ENCODE measurements at places on chromosomes 12 and 14.
A peak's percentile ranks its signal among the peaks of the same experiment; 100 is the strongest.

DNA sequence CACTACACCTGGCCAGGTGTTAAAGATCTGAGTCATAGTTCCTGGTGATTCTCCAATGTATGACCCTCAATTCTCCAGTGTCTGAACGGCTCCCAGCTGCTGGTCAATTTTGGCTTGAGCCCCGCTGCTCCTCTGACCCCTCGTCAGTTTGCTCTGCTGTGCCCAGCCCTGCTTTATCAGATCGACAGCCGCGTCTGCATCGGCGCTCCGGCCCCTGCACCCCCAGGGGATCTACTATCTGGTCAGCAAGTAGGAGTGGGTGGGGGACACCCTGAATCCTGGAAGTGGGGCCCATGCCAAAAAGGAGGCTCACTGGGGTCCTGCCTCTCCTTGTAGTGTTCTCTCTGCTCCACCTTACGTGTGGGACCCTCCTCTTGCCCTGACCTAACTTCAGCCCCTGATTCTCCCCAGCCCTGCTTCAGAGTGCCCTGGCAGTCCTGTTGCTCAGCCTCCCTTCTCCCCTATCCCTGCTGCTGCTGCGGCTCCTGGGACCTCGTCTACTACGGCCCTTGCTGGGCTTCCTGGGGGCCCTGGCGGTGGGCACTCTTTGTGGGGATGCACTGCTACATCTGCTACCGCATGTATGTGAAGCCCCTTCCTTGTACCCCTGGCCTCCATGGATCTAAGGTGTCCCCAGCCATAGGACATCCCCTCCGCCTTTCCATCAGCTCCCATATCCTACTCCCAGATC is 5.0 kb downstream of the SLC39A5 start:
- no peak for DNase-seq

DNA sequence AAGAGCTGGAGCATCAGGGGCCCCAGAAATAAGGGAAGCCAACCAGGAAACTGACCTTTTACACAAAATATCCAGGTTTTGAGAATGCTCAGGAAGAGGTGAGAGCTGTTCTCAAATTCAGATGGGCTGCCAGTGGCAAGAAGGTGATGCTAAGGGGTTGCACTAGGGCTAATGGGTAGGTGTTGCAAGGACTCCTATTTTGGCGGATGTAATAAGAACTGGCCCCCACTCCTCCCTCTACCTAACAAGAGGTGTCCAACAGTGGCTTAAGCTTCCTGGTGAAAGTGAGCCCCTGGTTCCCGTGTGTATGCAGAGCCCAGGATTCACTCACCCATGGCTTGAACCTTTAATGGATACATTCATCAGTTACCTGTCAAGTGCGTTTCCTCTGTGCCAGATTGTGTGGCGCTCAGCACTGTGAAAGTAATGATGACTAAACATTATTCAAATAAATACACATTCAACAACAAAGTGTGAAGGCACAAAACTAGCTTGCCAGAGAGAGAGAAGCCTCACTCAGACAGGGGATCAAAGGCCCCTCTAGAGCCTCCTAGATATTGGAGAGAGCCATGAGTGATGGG is 705 bp upstream of the CHGA start:
- no peak for DNase-seq

DNA sequence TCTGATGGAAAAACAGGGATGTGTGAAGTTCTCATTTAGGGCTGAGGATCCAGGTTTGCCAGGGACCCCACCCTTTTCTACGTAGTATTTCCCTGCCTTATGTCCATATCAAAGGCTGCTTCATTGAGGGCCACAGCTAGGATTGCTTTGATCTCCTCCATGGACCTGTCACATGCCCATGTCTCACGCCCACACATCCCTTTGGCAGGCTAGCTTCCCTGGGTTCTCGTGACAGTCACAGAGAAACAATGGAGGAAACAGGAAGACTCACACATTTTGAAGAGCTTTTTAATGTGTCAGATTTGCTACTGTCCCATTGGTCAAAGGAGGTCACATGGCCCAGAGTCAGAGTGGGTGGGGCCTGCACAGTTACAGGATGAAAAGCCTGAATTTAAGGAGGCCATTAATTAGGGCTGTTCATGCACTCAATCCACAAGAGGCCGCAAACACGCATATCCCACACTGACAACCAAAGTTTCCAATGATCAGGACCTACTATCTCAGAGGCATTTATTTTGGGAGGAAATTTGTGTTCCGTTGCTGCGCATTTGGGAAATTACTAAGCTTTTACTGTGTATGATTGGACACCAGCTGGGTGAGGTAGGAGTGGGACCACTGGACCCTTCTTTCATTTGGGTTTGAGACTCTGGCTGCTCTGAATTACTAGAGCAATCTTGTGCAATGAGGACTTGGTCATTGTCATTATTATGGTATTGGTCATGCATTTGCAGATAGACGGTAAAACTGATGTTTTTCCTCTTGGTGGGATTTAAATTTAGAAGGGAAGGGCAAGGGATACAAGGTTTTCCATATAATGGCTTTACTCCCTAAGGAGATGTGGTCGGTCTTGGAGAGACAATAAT is 266.2 kb downstream of the KTN1 start:
- DNase-seq = no peak

DNA sequence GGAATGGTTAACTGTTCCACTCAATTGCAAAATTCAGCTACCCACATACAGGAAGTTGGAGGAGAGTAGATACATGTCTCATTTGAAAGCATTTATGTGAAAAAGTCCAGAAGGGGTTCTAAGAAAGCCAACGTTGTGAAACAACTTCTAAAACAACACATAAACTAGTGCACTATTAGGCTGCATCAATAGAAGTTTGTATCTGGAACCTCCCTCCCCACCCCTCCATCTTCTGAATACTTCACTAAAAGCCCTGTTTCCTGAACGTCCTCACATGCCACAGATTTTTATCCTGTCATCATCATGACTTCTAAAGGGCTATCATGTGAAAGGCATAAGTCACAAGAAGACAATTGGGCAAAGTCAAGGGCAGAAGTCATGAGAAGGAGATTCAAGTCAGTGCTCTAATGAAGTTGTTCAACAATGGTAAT is 5.5 kb downstream of the KRT79 start:
- no peak for DNase-seq

DNA sequence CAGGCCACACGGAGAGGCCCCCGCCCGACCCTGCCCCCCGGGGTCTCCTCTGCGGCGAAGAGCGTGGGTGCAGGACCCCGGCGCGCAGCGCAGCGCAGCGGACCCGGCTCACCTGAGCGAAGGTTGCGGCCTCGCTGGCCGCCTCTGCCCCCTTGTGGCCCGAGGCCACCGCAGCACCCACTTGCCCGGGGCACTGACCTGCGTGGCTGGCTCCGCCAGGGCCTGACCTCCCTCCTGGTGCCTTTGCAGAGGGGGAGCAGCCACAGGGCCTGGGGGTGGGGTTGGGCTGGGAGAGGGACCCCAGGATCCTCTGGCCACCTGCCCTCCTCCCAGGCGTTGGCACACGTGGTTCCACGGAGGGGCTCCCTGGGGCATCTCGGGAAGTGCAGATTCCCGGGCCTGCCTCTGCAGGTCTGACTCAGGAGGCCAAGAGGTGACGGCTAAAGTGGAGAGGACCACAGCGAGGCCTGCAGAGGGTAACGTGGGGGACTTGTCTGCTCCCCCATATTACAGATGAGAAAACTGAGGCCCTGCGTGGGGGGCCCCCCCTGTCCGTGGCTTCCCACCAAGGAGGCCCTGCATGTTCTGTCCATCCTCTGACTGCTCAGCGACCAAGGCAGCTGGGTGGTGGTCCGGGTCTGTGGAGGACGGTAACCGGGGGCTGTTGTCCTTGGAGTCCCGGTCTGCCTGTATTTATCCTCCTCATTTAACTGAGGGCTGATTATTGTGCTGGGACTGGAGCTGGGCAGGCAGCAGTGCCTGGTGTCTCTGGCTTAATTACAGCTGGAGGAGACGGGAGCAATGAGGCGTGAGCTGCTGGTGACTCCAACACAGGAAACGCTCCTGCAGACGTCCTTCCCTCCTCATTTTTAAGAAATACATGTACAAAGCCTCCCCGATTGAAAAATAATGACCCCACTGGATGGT is 67.9 kb upstream of the BEGAIN start:
- DNase-seq = peak; percentile 53

DNA sequence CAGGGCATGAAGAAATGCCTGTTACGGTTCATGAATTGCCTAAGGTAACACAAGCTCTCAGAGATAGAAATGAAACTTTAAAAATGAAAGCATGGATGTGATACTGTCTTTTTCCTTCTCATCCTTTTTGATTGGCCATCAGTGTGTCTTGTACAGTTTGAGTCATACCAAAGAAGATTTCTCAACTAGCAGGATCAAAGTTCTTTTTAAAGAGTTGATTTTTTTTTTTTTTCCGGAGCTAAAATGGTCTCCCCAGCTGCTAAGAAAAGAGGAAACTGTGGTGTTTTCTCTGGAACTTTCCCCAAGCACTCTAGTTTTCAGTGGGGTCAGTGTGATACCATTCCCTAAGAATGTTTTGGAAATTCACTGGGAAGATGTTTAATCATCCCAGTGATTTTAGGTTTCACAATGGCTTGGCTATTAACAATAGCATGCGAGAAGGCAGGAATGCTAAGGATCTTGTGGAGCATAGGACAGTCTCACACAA is 105.0 kb downstream of the ETNK1 start:
- DNase-seq = no peak

DNA sequence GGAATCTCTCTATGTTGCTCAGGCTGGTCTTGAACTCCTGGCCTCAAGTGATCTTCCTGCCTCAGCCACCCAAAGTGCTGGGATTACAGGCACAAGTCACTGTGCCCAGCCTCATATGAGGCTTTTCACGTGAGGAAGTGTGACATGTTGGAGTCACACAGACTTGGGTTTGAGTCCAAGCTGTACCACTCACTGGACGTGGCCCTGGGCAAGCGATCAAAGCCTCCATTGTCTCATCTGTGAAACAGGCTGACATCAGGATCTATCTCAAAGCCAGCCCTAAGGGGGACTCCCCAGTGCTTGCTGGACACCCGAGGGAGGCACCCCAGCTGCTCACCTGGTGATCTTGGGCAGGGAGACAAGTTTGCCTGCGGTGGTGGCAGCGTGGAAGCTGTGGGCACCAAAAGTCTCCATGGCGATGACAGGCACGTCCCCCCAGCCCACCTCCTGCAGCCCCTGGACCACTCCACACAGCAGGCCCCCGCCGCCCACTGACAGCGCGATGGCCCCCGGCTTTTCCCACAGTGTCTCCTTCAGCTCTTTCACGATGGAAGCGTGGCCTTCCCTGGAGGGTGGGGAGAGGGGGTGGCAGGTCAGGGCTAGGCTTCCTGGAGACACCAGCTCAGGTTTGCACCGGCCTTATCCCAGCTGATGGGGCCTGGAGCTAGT is 6.7 kb downstream of the SDS start:
- DNase-seq = no peak

DNA sequence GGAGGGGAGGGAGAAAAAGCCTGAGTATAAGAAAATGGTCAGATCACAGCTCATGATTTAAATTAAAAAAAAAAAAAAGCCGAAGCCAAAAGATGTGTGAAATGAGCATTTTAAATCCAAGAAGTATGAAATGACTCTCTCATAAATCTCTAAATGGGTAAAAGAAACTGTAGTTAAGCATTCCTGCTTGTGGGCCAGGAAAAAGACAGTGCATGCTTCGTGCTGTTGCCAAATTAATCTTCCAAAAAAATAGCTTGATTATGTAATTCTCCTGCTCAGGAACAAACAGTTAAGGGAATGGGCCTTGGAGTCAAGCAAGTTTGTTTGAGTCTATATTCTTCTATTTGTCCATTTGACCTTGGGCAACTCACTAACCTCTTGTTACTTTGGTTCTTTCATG is 325.4 kb upstream of the SEL1L start:
- DNase-seq = no peak

DNA sequence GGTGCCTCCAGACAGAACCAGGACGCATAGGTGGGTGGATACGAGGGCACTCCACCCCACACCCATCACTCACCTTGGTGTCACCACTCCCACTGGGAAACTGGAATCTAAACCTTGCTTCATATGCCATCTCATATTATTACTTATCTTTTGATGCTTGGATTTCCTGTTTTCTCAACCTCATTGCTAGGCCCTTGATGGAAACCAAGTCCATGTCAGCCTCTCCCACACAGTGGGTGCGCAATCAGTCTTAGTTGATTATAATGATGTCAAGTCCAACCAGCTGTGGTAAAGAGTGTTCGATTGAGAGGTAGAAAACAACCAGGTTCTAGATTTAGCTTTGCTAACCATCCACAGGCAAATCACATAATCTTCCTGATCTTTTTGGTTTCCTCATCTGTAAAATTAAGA is 584 bp upstream of the DDHD1 start:
- DNase-seq = no peak

GRCh38 chr12:22313286-22313962 is 21.1 kb downstream of the ST8SIA1 start:
- no peak for DNase-seq

GRCh38 chr12:45186762-45187161 is 29.1 kb upstream of the ANO6 start:
- no peak for DNase-seq

GRCh38 chr12:29242921-29243431 is 93.9 kb downstream of the FAR2 start:
- DNase-seq = no peak

DNA sequence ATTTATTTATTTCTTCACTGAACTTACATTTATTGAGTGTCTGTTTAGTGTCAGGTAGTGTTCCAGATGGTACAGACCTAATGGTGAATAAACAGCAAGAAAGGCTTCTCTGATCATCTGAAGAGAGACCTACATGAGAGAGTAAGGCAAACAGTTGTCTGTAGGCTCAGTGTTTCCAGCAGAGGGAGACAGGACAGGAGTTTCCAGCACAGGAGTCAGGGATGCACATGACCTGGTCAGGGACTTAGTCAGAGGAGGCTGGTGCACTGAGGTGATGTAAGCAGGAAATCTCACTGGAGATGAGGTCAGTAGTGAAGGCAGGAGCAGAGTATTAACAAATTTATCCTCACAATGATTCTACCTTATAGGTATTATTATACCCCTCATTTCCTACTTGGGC is 233.2 kb downstream of the MDGA2 start:
- peak; percentile 10 for DNase-seq

- DNase-seq = no peak
These were observed 99.7 kb upstream of the EGLN3 start for GRCh38 chr14:34050606-34051005.

- DNase-seq = no peak
These were observed 163.0 kb downstream of the OTOGL start for GRCh38 chr12:80262346-80262745.

DNA sequence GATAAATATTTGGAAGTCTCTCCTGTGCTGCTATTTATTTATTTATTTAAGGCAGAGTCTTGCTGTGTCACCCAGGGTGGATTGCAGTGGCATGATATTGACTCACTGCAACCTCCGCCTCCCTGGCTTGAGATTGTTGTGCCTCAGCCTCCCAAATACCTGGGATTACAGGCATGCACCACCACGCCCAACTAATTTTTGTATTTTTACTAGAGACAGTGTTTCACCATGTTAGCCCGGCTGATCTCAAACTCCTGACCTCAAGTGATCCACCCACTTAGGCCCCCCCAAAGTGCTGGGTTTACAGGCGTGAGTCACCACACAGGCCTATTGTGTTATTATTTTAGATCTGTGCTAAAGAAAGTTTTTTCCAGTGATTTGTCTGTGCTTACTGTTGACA is 225.2 kb downstream of the CCER1 start:
- DNase-seq = no peak

GRCh38 chr12:113310489-113310888 is 24.4 kb downstream of the SLC8B1 start:
- DNase-seq = peak; percentile 1

- DNase-seq = no peak
These were observed 180.9 kb downstream of the RAD51B start for GRCh38 chr14:68000511-68000910.
